Muscle of arm (tissue), 14 donors: ENCODE measurements at places on chromosomes 1 and 21. TPM values are rescaled to one million over a fixed set of nuclear protein-coding genes. Genes with fewer than 3 reads are reported as not detected.

DNA sequence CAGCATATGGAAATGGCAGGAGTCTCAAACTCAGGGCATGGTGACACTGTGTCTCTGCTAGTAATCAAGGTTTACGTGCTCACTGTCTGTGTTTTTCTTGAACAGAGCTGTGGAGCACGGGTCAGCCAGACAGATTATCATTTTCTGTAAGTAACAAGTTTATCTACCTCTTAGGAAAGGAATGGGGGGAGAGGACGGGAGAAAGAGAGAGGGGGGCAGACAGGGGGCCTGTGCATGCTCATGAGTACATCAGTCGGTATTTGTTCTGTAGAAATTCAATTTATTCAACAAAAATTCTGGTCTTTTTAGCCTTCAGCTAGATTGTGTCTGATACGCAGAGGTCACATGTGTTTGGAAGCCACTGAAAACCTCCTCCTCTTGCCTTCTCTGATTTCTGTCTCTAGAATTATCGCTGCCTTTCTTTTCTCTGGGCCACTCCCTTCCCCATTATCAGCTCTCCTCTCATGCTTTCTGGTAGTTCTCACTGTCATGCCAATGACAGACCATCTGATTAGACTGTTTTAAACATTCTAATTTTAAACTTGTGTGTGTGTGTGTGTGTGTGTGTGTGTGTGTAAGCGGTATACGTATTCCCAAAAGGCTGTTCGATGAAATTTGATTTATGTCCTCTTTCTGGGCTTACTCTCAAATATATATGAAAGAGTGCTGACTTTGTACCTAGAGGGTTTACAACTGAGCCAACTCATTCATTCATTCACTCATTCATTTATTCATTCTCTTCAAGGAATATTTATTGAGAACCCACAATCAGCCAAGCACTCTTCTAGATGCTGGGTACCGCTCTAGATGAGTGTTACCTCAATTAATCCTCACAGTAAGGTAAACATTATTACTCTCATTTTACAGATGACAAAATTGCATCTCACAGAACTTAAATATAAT, 636.9 kb downstream of the KIF26B start:
- DNase-seq = no peak

DNA sequence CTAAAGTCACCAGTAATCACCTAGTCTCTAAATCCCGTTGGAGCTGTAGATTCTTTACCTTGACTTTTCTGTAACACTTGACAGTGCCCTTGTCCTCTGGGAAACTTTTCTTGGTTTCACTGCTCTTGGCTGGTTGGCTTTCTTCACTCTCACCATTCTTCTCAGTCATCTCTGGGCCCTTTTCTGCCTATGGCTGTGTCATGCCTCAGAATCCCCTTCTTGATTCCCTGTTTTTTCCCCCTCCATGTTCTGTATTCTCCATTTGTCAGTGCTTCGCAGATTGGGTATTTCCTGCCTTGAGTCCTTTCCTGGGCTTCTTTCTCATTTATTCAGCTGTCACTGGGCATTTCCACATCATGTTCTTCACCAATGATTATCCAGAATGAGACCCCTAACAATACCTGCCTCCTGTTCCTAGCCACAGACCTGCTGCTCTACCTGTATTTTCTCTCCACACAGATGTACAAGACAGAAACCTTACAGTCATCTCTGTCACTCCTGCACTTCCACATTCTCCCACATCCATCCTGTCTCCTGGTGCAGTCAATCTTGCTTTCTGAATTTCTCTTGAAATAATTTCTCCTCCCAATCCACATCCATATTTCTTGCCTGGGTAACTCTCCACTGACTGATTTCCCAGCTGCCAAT, 14.7 kb downstream of the UCK2 start:
- DNase-seq = no peak

DNA sequence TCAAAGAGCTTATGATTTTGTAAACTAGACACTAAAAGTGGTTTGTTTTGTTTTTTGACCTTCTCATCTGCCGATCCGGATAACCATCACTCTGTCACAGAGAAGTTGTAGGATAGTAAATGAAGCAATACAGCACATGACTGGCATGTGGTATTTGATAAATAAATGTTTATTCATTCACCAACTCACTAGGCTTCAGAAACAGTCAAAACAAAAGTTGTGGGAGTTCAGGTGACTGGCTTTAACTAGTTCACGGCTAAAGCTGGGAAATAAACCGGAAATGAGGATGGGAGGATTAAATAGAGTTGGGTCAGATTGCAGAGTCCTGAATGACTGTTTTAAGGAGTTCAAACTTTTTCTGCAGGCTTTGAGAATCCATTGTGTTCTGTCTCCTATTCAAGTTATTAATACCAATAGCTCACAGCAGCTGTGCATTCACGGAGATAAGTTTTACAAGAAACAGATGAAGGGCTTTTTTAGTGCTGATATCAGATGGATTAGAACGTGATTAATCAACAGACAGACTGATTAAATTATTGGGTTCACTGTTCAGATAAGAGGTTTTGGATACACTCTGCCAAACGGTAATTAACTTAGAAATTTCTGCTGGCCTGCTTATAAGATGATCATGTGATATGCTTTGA, 463.3 kb downstream of the DPYD start:
- no peak for DNase-seq

DNA sequence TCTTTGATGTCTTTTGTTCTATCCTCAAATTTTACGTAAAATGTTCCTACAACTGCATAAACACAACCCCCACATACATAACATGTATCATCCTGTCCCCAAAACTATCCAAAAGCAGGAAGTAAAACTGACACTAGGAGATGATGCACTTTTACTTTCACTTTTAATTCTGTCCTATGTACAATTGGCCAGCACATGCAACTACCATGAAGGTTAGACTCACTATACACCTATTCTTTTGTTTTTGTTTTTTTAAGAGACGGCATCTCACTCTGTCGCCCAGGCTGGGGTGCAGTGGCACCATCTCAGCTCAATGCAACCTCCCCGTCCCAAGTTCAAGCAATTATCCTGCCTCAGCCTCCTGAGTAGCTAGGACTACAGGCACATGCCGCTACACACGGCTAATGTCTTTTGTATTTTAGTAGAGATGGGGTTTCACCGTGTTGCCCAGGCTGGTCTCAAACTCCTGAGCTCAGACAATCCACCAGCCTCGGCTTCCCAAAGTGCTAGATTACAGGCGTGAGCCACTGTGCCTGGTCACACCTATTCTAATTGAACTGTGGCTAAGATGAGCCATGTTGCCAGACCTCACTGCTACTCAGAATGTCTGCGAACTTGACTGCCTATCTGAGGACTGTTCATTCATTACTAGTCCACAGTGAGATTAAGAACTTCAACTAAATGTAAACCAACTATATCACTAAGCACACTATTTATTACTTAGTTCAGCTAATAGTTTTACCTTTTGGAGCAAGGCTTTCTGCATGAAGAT, 48.0 kb downstream of the TOR3A start:
- no peak for DNase-seq

DNA sequence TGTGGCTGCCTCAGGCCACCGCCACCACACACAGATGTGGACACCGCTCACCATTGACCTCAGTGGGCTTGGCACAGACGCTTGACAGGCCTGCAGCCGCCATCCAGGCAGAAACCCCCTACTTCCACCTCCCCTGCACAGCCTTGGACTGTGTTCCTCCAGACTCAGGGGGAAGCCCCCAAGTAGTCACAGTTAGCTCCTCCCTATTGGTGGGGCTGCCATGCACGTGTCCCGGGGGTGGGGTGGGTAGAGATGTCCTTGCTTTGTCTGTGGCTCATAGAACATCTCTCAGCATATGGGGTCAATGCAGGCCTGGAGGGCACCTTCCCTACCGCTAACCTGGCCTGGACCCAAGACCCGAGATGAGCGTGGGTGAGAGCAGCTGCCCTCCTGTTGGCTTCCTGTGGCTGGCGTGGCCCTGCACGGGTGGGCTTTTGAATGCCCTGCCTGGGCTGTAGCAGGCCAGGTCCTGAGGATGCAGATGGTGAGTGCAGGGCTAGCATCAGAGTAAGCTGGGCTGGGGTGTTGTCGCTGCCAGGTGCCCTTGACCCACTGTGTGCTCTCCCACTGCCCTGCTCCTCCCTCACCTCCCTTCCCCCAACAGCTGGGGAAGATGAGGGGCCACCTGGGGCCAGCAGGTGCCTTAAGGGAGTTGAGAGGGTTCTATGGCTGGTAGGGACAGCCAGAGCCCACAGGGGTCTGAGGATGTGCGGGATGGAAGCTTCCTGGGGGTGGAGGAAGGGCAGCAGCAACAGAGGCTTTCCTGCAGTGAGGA, 6.2 kb downstream of the CROCC start:
- DNase-seq = no peak

GRCh38 chr1:70142075-70142474, 63.3 kb downstream of the LRRC40 start:
- peak; percentile 66 for DNase-seq

DNA sequence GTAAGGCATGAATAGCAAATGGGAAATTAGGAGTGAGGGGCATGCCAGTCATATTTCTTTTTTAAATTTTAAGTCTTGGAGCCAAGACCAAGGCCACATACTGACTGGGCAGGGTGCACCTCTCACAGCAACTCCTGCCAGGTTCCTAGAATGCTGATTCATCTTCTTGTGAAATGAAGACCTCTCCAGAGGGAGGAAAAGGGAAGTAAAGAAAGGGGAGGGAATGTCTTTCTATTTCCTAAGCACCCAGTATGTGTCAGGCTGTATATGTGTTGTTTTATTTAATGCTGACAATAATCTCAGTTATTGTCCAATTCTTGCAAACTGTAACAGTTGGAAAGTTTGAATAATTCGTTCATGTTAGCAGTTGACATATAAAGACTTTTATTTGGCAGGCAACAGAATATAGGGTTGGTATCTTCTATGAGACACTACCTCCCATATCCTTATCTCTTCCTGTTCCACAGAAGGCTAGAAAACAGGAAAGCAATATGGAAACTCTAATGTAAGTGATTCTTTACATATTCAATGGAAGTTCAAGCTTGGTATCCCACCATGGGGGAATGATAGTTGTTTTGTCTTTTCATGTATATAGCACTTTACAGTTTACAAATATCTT, 259.1 kb upstream of the USP24 start:
- DNase-seq = no peak

DNA sequence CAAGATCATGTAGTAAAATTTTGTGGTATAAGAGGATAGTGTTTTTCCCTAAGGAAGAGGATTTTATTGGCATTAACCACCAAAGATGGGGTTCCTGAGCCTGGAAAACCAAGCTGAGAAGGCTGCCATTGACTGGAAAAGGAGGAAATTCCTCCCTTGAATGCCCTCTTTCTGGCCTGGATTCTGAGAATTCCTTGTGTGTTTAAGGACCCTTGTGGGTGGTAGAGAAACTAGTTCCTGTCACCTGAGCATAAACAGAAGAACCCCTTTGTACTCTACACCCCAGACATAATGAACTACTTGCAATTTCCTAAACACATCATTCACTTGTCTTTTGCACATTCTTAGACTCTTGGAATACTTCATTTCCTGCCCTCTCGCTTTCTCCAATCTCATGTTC, 33.1 kb upstream of the CEP350 start:
- DNase-seq = no peak

- DNase-seq = no peak
Measured at GRCh38 chr1:170674986-170675385, 11.1 kb downstream of the PRRX1 start.

DNA sequence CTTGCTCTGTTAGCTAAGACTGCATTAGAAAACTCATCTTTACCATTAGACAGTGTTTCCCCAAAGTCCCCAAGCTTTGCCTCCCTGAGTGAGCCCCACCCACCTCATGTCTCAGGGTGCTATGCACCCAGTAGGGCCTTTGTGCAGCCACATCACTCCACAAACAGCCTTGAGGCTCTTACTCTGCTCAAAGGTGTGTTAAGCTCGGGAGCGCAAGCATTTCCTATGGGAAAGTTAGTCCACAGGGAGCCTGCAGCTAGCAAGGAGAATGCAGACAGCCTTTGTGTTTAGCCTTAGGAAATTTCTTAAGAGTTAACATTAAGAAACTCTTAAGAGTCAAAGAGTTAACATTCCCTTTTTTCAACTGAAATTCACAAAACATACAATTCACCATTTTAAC, 278.8 kb downstream of the AJAP1 start:
- no peak for DNase-seq

- DNase-seq = no peak
Measured at GRCh38 chr1:64031236-64031635, 172.2 kb upstream of the UBE2U start.

DNA sequence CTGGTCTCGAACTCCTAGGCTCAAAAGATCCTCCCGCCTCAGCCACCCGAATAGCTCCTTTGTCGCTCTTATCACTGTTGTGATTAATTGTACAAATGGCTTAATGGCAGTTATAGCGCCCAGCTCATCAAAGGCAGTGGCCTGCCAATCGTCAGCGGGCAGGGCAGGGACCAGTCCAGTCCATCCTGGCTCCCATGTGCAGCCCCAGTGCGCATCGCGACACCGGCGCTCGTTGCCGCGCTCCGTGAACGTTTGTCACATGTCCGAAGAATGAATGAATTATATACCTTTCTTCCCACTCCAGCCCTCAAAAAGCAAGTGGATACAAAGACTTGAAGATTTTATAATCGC, 18.4 kb downstream of the MTX1 start:
- no peak for DNase-seq

- no peak for DNase-seq
Measured at GRCh38 chr1:7299994-7300393, 471.1 kb upstream of the VAMP3 start.

DNA sequence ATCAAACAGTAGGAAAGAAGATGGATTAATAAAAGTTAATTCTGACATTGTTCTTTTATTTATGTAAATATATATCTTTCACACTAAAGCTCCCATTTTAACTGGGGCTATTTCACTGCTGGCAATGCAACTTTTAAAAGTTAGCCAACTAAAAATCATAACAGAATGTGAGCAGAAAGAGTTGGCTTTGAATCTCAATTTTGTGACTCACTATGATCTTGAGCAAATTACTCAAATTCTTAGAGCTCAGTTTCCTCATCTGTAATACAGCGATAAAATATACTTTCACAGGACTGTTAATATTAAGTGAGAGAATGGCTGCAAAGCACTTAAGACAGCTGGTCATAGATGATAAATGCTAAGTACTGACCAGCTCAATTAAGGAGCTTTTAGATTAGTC, 10.8 kb downstream of the EFCAB14 start:
- DNase-seq = no peak

LCE1F gene
- polyA plus RNA-seq = not detected

KRTAP19-1 gene
- not detected for polyA plus RNA-seq

AQP10 gene
- 0.21 TPM for polyA plus RNA-seq

PLA2G2F gene
- not detected for polyA plus RNA-seq

HSPA6 gene
- polyA plus RNA-seq = 0.38 TPM

MRPL20 gene
- polyA plus RNA-seq = 99.2 TPM

CEP104 gene
- 21.9 TPM for polyA plus RNA-seq

OR6K3 gene
- polyA plus RNA-seq = not detected

AMPD1 gene
- polyA plus RNA-seq = 37.0 TPM

ZYG11B gene
- 35.4 TPM for polyA plus RNA-seq

OLFML2B gene
- 78.7 TPM for polyA plus RNA-seq

PBX1 gene
- 67.6 TPM for polyA plus RNA-seq

PLA2G4A gene
- 5.4 TPM for polyA plus RNA-seq

S100B gene
- polyA plus RNA-seq = 11.2 TPM
